Liver (tissue), 10 donors: ENCODE measurements at places on chromosomes 7 and 10. TPM values are rescaled to one million over a fixed set of nuclear protein-coding genes. Genes with fewer than 3 reads are reported as not detected.

Gene OIT3
- total RNA-seq, result 64.6 TPM

Gene ABCA13
- total RNA-seq, result 1.0 TPM

DNA sequence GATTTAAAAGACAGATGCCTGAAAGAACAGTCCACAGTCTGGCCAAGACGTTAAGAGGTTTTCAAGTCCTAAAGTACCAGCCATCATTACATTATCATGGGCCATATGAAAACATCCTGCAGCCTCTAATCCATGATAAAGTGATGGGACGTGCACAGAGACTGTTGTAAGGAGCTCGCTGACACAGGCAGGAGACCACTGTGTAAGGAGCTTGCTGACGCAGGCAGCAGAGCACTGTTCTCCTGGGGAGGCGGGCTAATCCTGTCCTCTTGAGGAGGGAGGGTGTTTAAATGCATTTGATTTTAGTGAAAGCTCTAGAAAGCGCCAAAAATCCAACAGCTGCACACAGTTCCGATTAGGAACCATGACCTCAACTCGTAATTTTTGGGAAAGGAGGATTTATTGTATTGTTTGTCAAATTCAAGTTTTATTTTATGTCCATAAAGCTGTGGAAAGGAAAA is 16.9 kb downstream of the SVIL start:
- no peak for DNase-seq

DNA sequence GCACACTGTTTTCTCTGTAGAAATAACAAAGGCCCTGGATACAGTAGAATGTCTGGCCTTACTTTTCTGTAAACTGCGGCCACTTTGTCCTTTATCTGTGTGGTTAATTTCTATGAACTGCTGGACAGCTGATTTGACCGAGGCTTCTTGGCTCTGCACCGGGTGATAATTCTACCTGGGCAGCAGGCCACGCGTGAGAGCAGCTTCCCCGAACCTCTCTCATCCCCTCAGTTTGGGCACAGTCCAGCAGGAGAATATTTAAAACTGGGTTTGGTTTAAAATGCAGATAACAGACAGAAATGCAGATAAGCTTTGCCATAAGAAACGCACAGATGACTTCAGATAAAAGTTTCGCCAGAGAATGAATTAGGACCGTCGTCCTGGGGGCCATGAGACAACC is 81.0 kb downstream of the CELF2 start:
- H3K4me1 ChIP-seq, result no peaks in the 10 kb centered on the region
- no peak for DNase-seq
- H3K4me3 ChIP-seq, result no peak overlapping the region
- H3K27me3 ChIP-seq, result peaks cover 3% of the 10 kb centered on the region

DNA sequence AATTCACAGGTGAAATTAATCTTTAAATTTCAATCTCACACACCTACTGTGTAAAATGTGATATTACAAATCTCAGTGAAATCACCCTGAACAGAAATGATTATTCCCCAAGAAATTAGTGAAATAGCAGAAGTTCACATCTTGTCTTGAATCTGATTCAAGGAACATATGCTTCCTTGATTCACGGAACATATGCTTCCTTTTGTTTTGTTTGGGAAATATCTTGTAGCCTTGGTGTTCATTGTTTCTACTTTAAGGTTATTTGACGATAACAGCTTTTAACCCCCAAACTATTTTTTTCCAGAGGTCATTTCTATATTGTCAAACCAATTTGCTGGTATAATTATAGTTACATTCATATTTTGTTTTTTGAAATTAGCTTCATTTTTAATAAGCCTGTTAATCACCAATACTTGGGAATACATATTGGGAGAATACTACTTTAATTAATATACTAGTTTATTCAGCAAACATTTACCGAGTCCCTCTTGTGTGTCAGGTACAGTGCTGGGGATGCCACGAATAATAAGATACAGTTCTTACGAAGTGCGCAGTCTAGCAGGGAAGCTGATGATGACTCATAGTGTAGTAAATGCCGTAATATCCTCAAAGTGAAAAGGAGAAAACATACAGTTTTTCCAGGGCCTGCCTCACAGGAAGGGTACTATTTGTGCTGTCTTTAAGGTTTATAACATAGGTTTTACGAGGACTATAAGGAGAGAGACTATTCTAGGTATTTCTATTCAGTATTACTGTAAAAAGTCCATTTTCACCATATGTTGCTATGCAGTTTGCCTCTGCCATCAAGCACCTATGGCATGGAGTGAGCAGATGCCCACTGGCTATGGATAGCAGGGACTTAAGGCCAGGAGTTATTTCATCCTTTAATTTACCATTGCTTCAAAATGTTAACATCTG is 32.5 kb downstream of the PRKAR2B start:
- no peak overlapping the region for H3K4me3 ChIP-seq
- no peaks in the 10 kb centered on the region for H3K36me3 ChIP-seq
- no peaks in the 10 kb centered on the region for H3K4me1 ChIP-seq
- H3K27me3 ChIP-seq, result no peaks in the 10 kb centered on the region
- no peak overlapping the region for H3K27ac ChIP-seq

GRCh38 chr7:65247491-65247890 is 126.2 kb upstream of the ZNF92 start:
- no peak overlapping the region for H3K27ac ChIP-seq
- no peak overlapping the region for H3K4me3 ChIP-seq
- no peaks in the 10 kb centered on the region for H3K27me3 ChIP-seq
- H3K4me1 ChIP-seq, result peaks cover 3% of the 10 kb centered on the region

GRCh38 chr10:113735913-113736312 is 15.6 kb upstream of the PLEKHS1 start:
- no peaks in the 10 kb centered on the region for H3K36me3 ChIP-seq
- peaks cover 4% of the 10 kb centered on the region for H3K4me1 ChIP-seq
- peak; percentile 37 for DNase-seq
- H3K27ac ChIP-seq, result no peak overlapping the region
- no peak overlapping the region for H3K4me3 ChIP-seq

Gene KIFBP
- 8.5 TPM for total RNA-seq

Gene STK17A
- 10.0 TPM for total RNA-seq

- H3K36me3 ChIP-seq, result peaks cover 73% of the 10 kb centered on the region
Measured at GRCh38 chr10:119919826-119920225, 27.3 kb downstream of the SEC23IP start.

- no peaks in the 10 kb centered on the region for H3K4me1 ChIP-seq
- H3K27me3 ChIP-seq, result no peaks in the 10 kb centered on the region
- no peak for DNase-seq
- no peaks in the 10 kb centered on the region for H3K36me3 ChIP-seq
Measured at GRCh38 chr7:88111140-88111743, 108.6 kb downstream of the SRI start.

- peaks cover under 1% of the 10 kb centered on the region for H3K4me1 ChIP-seq
- H3K4me3 ChIP-seq, result no peak overlapping the region
- no peak overlapping the region for H3K27ac ChIP-seq
- H3K27me3 ChIP-seq, result no peaks in the 10 kb centered on the region
Measured at GRCh38 chr10:119328223-119328622, 120.9 kb downstream of the GRK5 start.

DNA sequence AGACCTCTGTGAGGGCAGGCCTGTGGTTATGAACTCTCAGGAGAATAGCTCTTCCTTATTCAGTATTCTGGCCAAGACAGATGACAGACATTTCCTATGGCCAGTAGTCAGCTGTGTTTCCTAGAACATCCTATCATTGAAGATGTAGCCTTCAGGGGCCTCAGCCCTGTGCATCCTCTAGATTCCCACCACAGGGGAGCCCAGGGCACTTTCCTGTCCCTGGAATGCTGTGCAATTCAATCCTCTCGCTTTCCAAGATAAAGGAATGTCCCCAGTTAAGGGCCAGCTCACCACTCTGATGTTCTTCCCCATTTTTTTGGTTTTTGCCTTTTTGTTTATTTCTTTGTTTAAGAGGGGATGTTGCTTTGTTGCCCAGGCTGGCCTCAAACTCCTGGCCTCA is 578.8 kb upstream of the C7orf33 start:
- H3K27ac ChIP-seq, result no peak overlapping the region
- no peaks in the 10 kb centered on the region for H3K27me3 ChIP-seq
- H3K36me3 ChIP-seq, result no peaks in the 10 kb centered on the region
- no peak for DNase-seq
- no peak overlapping the region for H3K4me3 ChIP-seq
- no peaks in the 10 kb centered on the region for H3K4me1 ChIP-seq

Gene TIMM23B
- total RNA-seq, result 9.1 TPM

Gene STOX1
- 0.33 TPM for total RNA-seq

DNA sequence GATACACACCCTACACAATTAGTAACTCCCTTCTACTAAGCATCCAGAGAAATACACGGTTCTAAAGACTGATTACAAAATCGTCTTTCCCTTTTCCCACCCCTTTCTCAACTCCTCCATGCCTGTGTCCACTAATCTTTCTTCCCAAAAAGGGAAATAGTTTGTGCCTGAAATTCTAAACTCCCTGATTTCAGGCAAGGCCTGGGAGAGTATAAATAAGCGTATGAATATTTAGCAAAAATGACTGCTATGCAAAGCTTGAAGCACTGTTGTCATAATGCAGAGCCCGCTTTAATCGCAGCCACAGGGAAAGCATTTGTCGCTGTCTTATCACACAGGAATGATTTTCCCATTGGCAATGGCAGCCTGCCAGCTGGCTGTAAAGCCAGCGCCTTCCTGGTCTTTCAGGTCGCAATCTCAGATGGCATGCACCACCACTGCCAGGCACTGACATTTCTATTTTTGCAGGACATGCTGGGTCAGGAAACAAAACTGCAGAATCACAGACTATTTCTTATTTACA is 142.9 kb upstream of the PCGF5 start:
- H3K36me3 ChIP-seq, result no peaks in the 10 kb centered on the region
- peak overlapping the region; percentile 9 for H3K4me3 ChIP-seq
- H3K27ac ChIP-seq, result peak overlapping the region; percentile 67
- no peaks in the 10 kb centered on the region for H3K27me3 ChIP-seq
- H3K4me1 ChIP-seq, result peaks cover 5% of the 10 kb centered on the region

Gene GARIN1A
- 0.50 TPM for total RNA-seq

DNA sequence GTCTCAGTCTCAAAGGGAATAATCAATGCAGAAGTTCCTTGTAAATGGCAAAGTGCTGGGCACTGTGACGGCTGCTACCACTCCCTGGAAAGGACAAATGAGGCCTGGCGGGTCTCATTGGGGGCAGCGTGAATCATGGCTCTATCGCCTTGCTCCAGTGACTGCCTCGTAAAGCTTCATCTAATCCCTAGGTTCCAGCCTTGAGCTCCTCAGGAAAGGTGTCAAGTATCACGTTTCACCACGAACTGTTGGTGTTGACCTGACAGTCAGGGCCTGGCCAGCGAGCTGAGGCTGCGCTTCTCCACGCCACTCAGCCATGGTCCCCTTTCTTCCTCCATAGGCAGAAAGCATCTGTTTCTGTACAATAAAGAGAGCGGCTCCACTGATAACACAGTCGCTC is 126.7 kb upstream of the ZNF32 start:
- H3K27me3 ChIP-seq, result no peaks in the 10 kb centered on the region
- no peak overlapping the region for H3K4me3 ChIP-seq
- no peaks in the 10 kb centered on the region for H3K36me3 ChIP-seq
- H3K27ac ChIP-seq, result no peak overlapping the region
- no peak for DNase-seq
- H3K4me1 ChIP-seq, result no peaks in the 10 kb centered on the region

Gene SIRT1
- total RNA-seq, result 10.0 TPM

DNA sequence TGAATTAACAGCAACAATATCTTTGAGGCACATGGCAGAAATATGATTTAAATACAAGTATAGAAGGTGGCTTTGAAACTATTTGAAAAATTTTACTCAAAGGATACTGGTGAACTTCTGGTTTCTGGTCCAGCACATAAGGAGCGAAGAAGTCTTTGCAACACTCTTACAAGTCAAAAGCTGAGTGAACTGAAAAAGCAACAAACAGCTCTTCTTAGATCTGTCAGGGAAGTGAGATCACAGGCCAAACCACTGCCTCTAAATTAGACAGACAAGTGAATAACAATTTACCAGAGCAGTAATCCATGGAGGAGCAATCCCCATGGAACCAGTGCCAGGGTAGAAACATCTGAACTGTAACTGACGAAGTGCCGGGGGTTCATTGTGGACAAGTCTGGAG is 9.6 kb upstream of the VWC2 start:
- no peaks in the 10 kb centered on the region for H3K4me1 ChIP-seq
- peaks cover 5% of the 10 kb centered on the region for H3K27me3 ChIP-seq
- no peaks in the 10 kb centered on the region for H3K36me3 ChIP-seq
- H3K4me3 ChIP-seq, result no peak overlapping the region
- no peak for DNase-seq

Gene ASZ1
- total RNA-seq, result 0.08 TPM

GRCh38 chr7:110119883-110120581 is 970.9 kb upstream of the LRRN3 start:
- no peaks in the 10 kb centered on the region for H3K36me3 ChIP-seq
- no peaks in the 10 kb centered on the region for H3K4me1 ChIP-seq
- no peak overlapping the region for H3K4me3 ChIP-seq
- no peak for DNase-seq

DNA sequence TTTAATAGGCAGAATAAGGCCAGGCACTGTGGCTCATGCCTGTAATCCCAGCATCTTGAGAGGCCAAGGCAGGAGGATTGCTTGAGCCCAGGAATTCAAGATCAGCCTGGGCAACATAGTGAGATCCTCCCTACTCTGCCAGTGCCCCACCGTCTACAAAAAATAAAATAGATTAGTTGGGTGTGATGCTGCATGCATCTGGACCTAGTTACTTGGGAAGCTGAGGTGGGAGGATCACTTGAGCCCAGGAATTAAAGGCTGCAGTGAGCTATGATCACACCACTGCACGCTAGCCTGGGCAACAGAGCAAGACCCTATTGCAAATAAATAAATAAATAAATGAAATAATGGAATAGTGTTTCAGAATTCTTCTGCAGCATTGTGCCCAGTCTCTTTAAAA is 16.2 kb downstream of the FAM200A start:
- no peak overlapping the region for H3K4me3 ChIP-seq
- H3K27ac ChIP-seq, result no peak overlapping the region
- H3K27me3 ChIP-seq, result no peaks in the 10 kb centered on the region
- peaks cover 20% of the 10 kb centered on the region for H3K36me3 ChIP-seq

DNA sequence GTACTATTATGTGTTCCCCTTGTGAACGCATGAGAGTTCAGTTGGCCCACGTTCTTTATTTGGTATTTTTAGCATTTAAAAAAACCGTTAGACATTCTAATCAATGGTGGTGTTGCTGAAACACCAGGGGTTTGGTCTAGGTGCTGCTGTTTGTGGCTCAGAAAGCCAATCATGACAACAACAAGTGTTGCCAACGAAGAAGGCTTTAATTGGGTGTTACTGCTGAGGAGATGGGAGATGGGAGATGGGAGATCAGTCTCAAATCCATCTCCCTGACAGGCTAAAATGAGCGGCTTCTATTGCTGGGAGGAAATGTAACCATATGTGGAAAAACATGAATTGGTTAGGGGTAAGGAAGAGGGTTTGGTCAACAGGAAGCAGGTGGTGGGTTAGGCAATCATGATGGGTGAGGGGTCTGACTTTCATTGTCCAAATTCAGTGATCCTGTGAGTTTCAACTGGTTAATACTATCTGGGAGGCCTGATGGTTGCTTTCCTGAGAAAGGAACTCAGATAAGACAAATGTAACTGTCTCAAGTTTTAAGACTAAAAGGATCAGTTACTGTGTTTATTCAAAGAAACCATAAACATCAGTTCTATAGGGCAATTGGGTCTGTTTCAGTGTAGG is 4.6 kb upstream of the ZNF425 start:
- no peak overlapping the region for H3K4me3 ChIP-seq
- peaks cover 15% of the 10 kb centered on the region for H3K36me3 ChIP-seq
- DNase-seq, result no peak
- no peaks in the 10 kb centered on the region for H3K27me3 ChIP-seq

Gene PRLHR
- total RNA-seq, result 0.08 TPM

Gene EXOSC1
- 11.2 TPM for total RNA-seq

Gene NPFFR1
- not detected for total RNA-seq
